Nucleus accumbens (tissue), 56 donors: ENCODE measurements at places on chromosomes 11 and 22.

- no peak for DNase-seq
Observed at GRCh38 chr11:10648871-10649270, 44.7 kb downstream of the IRAG1 start.

GRCh38 chr22:23800297-23801237 lies 13.8 kb downstream of the SMARCB1 start:
- DNase-seq, result no peak

DNA sequence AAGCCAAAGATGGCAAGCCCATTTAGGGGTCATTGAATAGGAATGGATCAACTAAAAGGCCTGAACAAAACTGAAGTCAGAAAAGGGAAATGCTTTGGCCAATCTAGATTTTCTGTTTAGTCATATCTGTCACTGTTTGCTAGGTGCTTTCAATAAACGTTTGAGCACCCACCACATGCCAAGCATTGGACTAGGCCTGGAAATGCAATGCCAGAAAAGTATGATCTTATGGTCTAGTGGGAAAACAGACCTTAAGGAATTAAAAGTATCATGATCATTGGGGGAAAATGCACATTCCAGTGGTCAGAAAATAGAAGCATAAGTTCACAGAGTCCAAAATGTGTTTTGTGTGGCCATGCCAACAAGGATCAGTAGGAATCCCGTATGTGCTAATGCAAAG lies 76.8 kb upstream of the BIRC3 start:
- DNase-seq, result no peak

DNA sequence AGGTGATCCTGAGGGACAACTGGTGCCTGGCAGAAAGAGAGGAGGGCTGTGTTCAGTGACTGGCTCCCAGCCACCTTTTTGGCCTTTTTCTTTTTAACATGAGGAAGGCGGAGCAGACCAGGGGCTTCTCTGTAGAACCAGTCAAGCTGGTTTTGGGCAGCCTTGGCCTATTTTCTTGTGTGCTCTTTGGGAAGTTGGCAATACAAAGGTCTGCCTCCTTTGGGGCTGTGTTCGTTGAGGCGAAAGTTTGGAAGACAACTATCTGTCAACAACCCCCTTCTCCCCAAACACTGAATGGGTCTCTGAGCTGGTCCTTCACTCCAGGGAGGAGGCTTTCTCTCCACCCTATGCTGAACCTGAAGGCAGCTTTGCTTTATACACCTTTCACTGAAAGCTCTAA lies 8.5 kb downstream of the MARK2 start:
- DNase-seq, result no peak

GRCh38 chr11:78660471-78660870 lies 85.8 kb upstream of the NARS2 start:
- no peak for DNase-seq

DNA sequence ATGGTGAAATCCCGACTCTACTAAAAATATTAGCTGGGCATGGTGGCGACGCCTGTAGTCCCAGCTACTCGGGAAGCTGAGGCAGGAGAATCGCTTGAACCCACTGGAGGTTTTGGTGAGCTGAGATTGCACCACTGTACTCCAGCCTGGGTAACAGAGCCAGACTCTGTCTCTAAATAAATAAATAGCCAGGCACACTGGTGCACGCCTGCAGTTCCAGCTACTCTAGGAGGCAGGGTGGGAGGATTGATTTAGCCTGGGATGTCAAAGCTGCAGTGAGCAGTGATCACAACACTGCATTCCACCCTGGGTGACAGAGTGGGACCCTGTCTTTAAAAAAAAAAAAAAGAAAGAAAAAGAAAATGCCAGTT lies 17.4 kb downstream of the SUSD2 start:
- DNase-seq, result no peak

DNA sequence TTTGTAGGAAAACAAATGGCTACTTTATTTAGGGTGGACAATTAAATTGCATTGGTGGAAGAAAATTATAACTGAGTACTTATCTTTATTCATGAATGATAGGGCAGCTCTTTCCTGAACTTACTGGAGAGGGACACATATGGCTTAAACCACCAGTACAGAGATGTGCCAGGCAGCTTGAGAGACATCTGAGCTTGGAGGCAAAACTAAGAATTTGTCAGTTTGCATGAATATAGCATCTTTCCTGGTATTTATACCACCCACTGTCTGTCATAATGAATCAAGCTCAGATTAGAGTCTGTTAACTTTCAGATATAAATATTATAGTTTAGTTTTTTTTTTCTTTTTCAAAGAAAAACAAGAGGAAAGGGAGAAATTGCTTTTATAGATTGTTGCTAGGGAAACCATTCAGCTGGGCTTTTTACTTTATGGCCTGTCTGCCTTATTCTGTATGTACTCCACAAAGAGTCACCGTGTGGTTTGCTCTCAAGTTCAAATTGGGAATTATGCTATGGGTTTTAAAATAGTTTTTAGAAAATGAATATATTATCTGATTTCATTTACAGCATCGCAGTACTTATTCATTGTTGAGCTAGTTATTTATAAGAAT lies 477.0 kb upstream of the CHORDC1 start:
- no peak for DNase-seq

- no peak for DNase-seq
Observed at GRCh38 chr11:74409633-74410032, 11.4 kb upstream of the PGM2L1 start.

DNA sequence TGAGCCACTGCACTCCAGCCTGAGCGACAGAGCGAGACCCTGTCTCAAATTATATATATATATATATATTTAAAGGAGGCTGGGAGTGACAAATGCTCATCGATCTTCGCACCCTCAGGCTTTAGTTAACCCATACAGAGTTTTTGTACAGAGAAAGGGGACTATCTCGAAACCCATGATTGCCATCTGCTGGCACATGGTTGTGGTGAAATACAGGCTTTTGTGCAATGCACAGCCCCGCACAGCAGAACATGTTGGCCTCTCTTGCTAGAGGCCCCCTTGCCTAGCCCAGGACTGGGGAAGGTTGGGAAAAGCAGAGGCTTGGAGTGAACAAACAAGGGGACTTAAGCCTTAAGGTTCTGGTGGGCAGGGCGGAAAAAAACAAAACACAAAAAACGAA lies 3.6 kb downstream of the MYBPC3 start:
- DNase-seq, result no peak

- DNase-seq, result no peak
Observed at GRCh38 chr11:1508491-1508891, 21.9 kb upstream of the MOB2 start.

DNA sequence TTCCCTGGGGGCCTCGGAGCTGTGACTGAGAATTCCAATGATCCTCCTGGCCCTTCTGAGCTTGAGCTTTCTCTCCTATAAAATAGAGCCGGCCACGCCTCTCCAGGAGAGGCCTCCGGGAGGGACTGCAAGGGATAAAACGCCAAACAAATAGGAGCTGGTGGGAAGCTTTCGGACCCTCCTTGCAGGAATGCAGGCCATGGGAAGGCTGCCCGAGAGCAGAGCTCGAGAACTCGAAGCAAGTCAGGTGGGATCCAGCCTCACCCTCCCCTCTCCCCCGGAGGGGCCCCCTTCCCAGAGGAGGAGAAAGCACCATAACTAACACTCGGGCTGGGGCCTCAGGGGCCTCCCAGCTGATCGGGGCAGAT lies 34.6 kb downstream of the FLRT1 start:
- no peak for DNase-seq

- no peak for DNase-seq
Observed at GRCh38 chr22:40216041-40216756, 38.5 kb downstream of the TNRC6B start.
